DMS153 (cell line): ENCODE measurements at places on chromosomes 7 and 10.

- DNase-seq = no peak
Observed at GRCh38 chr10:63681993-63682697, 160.9 kb downstream of the REEP3 start.

DNA sequence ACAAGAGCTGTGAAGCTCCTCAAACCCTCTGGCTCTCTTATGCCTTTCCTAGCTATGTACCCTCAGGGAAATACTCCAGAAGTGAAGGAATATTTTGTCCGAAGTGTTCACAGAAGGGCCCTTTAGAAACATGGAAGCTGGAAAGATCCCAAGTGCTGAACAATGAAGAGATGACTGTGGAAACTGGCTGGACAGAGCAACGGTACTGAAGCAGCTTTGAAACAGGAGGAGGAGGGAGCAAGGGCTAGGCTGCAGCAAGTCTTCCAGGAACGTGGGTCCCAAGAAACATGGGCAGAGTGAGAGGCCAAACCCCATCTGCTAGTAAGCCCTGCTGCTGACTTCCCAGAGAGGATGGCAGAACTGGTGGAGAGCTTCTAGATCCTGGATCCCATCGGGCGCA lies 3.0 kb upstream of the PSAP start:
- DNase-seq = no peak

DNA sequence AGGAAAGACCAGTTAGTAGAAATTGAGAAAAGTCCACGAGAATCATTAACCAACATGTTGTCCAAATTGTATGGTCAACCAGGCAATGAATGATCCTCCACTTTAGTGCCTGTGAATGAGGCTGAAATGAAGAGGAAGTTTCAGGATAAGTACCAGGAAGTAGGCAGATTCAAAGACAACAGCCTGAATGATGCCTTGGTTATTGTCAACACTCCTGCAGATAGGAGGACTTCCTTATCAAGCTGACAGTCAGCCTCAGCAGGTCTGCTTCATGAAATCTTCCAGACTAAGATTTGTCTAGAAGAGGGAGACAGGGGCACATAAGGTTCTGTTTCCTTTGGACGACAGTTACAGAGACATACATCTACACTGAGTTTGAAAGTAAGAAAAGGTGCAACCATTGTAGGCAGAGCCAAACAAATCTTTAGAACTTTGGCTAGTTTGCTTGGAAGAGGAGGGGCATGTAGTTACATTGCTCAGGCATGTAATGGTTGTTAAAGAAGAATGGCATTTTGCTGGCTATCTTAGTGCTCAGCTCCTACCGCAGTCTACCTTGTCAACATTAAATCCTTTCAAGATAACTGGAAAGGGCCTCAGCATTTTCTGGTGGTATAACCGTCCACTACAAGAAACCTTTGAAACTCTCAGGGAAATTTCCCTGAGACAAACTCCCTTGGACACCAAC lies 81.4 kb downstream of the ABI1 start:
- no peak for DNase-seq

- no peak for DNase-seq
Observed at GRCh38 chr7:41777894-41778596, 75.2 kb upstream of the INHBA start.

DNA sequence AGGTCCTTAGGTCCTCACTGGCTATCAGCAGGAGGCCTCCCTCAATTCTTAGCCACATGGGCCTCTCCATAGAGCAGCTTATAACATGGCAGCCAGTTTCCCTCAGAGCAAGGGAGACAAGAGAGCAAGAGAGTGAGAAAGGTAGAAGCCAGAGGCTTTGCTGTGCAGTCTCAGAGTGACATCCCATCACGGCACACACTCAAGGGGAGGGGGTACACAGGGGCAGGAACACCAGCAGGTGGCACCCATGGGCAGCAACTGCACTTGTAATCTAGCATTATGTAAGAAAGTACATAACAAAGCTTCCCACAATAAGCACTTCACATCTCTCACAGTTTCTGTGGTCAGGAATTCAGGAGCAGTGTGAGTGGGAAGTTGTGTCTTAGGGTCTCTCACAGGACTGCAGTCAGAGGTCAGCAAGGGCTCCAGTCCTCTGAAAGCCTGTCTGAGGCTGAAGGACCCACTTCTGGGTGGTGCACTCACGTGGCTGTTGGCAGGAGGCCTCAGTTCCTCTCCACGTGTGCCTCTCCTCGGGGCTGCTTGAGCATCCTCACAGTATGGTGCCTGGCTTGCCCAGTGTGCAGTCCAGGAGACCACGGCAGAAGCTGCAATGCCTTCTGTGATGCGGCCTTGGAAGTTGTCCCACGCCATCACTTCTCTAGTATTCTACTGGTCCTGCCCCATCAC lies 159.4 kb downstream of the OAT start:
- DNase-seq = no peak
